ENCODE measurements at places on chromosomes 5 and 9.

DNA sequence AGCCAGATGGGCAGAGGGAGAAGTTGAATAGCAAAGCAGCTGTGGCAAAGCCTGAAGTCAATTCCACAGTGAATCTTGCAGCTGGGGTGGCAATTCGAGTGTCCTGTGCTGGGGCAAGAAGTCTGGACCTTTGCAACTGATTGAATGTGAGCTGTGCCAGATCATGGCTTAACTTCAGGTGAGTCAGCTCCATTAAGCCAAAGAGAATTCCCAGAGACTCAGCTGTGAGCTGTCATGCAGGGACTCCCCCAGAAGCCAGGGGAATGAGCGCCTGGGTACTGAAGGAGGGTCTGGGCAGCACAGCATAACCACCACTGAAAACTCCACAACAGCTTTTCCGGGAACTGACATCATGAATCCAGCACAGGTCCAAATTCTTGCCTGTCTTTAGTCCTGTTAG lies 153.5 kb upstream of the TRPC7 start:
- no peak for DNase-seq

DNA sequence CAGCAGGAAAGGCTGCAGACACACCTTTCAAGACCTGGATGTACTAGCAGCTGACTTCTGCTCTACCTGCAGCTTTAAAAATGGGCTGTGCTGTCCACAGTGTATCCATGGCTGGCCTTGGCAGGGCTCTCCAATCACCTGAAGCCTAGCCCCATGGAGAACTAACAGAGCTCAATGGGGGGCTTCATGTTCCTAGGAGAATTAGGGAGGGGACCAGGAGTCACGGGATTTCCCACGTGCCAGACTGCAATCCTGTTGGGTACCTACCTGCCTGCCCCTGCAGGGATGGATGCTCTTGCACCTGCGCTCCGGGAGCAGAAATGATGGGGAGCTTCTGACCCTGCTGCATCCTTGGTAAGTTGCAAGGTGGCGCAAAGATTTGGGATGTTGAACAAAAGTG lies 462.1 kb downstream of the ICE1 start:
- no peak for DNase-seq

- peak; percentile 24 for DNase-seq
Measured at GRCh38 chr9:101485924-101486692, 47.5 kb upstream of the RNF20 start.

- DNase-seq, result no peak
Measured at GRCh38 chr5:65127161-65127901, 354.4 kb downstream of the ADAMTS6 start.

- no peak for DNase-seq
Measured at GRCh38 chr5:138651058-138651766, 76.0 kb upstream of the HSPA9 start.

- DNase-seq, result no peak
Measured at GRCh38 chr9:132040808-132041207, 38.9 kb downstream of the MED27 start.

DNA sequence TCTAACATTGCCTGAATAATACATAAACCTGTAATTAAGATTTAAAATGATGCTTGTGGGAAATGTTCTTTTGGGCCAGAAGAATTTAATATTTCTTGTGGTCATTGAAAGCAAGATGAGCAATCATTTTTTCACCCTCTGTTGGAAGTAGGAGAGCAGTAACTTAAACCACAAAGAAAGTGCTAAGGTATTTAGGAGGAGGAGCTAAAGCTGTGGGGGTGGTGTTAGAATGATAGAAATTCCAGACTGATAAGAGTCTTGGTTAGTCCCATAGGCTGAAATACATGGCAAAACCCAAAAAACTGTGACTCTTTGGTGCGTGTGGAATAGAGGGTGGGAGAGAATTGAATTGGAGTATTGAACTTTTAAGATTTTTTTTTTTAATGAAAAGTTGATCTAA lies 247.0 kb downstream of the YTHDC2 start:
- DNase-seq, result no peak

DNA sequence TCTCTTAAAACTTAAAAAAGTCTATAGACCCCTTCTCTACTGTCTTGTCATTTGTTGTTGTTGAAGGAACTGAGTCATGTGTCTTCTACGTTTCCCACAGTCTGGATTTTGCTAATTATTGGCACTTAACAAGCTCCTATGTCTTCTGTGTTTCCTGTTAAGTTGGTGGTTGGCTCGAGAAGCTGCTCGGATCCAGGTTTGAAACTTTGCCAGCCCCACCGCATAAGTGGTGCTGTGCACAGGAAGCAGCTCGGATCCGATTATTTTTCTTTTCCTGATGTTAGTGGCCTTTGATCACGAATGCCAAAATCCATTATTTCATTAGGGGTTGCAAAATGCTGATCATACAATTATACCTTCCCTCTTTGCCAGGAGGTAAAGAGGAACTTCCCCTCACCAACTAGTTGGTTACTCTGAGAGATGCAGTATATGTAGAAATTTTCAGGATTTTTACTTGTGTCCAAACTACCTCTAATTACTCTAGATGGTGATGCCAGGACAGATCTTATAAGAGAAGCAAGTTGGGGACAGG lies 186.5 kb downstream of the NSG2 start:
- DNase-seq, result no peak

- DNase-seq, result no peak
Measured at GRCh38 chr5:3139499-3139931, 388.0 kb upstream of the IRX2 start.

DNA sequence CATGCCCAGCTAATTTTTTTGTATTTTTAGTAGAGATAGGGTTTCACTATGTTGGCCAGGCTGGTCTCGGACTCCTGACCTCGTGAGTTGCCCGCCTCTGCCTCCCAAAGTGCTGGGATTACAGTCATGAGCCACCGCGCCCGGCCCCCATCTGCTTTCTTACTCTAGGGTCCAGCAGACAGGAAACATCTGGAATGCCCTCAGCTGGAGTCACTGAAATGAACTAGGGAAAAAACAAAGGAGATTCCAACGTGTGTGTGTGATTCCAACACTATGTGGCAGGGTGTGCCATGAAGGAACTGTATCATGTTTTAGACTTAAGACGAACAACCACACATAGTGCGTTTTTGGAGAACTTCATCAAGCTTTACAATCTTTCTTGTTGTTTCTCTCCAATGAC lies 540.1 kb upstream of the DAP start:
- no peak for DNase-seq

GRCh38 chr5:57413145-57413544 lies 69.5 kb downstream of the ACTBL2 start:
- no peak for DNase-seq

GRCh38 chr5:134813407-134813806 lies 32.4 kb upstream of the C5orf24 start:
- DNase-seq, result no peak

Data from anterior cingulate cortex (tissue), 58 donors.